Effector CD4-positive, alpha-beta T cell (primary cell): ENCODE measurements at places on chromosomes 11 and 22.

DNA sequence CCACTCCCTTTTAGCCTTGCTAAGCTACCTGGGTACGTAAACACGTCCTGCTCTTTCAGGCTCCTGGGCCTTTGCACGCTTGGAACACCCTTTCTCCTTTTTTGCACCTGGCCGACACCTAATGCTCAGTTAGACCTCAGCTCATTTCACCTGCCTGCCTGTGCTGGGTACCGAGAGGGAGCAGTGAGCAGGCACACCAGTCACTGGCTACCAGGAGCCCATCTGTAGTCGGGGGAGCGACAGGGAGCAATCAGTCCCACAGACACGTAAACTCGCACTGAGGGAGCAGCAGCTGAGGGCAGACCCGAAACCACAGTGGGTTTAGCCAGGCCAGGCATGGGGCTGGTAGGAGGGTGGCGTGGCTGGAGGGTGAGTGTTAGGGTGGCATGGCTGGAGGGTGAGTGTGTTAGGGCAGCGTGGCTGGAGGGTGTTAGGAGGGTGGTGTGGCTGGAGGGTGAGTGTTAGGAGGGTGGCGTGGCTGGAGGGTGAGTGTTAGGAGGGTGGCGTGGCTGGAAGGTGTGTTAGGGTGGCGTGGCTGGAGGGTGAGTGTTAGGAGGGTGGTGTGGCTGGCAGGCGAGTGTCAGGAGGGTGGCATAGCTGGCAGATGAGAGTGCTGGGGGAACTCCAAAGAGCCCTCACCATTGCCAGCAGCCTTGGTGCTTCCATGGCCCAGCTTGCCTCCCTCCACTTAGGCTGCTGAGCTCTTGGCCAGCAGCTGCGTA is 6.4 kb upstream of the GTSE1 start:
- no peak for DNase-seq

- DNase-seq, result no peak
These were observed 710 bp upstream of the THY1 start for GRCh38 chr11:119423509-119424254.

GRCh38 chr11:14235701-14236100 is 123.3 kb downstream of the RRAS2 start:
- DNase-seq, result no peak

GRCh38 chr11:87431392-87431791 is 393.7 kb downstream of the TMEM135 start:
- DNase-seq, result no peak

GRCh38 chr22:49158741-49159564 is 668.7 kb downstream of the BRD1 start:
- DNase-seq, result no peak

- DNase-seq, result no peak
These were observed 49.7 kb upstream of the NOX4 start for GRCh38 chr11:89540826-89541225.

- no peak for DNase-seq
These were observed 2.4 kb downstream of the LARGE1 start for GRCh38 chr22:33917744-33918406.

DNA sequence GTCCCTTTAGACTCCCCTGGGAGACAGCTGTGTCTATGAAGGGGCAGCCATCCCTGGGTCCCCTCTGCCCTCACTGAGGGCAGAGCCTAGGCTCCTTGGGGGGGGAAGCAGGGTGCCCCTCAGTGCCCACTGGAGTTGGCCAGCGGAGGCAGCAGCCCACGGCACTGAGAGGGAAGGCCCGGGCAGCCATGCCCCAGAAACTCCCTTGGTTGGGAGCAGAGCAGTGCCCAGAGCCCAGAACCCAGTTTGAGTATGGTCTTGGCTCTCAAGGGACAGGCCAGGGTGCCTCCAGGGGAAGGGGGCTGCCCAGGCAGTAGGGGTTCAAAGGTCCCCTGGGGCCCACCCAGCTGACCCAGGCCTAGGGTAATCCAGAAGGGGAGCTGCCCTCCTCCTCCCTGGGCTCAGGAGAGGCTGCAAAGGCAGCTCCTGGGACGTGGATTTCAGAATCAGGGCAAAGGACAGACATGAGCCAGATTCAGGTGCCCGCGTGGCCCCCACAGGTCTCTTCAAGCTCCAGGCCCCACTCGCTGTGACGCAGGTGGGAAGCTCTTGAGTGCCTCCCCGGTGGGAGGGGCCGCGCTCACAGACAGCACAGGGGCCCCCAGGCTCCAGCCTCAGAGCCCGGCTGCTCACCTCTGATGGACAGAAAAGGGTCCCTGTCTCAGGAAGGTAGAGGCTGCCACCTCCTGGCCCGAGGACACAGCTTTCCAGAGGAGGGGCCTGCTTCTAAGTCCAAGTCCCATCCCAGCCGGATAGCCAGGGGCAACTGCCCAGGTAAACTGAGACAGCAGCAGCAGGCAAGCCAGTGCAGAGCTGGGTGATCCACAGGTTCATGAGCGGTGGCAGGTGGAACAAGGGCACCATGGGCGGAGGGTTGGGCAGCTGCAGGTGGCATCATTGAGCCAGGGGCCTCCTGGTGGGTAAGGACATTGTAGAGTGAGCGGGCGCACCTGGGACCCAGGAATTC is 2.6 kb downstream of the C11orf21 start:
- no peak for DNase-seq

- DNase-seq, result no peak
These were observed 1.5 kb downstream of the ROBO4 start for GRCh38 chr11:124896071-124896750.
